Anterior cingulate cortex (tissue), 58 donors: ENCODE measurements at places on chromosomes 4 and X.

GRCh38 chr4:11312389-11312788 lies 116.3 kb downstream of the HS3ST1 start:
- no peak for DNase-seq

DNA sequence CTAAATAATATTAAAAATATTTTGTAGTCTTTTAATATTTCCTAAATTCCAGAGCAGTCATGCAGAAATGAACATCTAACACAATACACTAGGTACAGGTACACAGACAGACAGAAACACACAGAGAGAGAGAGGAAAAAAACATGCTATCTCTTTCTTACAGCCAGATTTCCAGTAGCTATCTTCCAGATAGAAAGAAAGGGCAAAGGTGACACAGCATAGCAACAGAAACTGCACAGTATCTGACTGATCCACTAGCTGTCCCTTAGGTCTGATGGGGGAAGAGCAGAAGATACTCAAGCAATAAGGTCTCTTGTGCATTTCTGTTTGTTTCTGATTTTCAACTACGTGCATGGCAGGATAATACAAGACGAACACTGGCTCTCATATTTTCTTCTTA lies 7.8 kb downstream of the FBXW7 start:
- DNase-seq, result no peak

- DNase-seq, result no peak
These were observed 75.4 kb downstream of the FBXW7 start for GRCh38 chr4:152460488-152460887.

DNA sequence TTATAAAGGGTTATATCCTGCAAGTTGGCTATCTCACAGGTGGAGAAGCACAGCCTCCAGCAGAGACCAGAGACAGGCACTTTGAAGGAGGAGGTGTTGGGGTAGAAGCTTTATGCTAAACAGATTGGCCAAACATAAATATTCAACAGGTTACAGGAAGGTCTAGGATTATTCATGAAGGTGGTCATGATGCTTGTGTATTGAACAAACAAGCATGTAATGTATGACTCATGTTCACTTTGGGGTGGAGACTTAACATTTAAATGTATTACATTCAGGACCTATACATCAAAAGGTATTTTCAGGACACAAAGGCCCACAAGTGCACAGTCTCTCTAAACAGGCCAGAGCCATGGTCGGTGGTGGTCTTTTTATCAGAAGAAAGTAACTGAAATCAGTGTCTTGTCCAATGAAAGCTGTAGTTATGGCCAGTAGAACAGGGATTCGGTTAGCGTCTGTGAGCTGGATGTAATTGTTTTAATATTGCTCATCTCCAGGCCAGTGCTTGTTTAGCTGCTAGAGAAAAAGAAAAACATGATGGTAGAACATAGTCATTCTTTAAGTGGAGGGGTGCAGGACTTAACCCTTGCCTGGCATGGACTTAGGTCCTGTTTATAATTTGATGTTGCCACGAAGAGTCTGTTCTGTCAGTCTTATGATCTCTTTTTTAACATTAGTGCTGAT lies 555.2 kb upstream of the PCDH10 start:
- no peak for DNase-seq

GRCh38 chr4:118120120-118120760 lies 86.0 kb downstream of the NDST3 start:
- DNase-seq, result no peak

GRCh38 chr4:8221476-8221875 lies 22.4 kb downstream of the SH3TC1 start:
- DNase-seq, result no peak

DNA sequence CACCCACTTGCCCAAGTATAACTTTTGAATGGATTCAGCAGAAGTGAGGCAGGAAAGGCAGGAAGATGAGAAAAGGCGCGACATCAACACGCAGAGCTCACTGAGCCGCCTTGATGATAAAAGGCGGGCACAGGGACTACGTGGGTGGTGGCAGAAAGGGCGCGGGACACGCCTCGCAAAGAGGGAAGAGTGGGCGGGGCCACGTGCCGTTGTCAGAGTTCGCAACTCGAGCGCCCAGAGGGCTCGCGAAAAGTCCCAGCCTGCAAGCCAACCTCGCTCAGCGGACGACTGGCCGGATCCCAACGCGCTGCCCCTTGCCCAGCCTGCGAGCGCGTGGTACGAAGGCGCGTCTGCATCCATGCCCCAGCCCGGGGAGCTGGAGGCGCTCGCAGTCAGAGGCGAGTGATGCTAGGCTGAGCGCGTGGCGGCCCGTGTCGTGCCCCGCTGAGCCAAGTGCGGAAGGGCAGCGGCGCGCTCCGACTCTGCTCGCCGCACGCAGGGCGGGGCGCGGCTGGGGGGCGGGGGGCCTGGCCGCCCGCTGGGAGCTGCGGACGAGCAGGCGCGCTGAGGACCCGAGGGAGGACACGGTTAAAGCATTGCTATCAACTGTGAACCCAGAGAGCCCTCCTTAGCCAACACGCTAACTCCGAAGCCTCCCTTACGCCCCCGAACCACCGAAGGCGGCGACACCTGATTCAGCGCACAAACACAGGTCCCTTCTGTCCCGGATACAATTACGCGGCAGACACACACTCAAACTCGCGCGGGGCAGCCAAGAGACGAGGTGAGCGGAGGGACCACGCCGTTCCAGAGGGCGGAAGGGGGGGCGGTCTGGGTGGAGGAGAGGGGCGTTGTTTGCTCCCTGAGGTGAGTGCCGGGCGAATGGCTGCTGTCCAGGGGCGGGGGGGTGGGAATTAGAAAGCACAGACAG lies at the start of gene UGT8:
Gene UGT8 (plus strand): TSS at position 617 of the 931 bp plus-strand sequence. CDS start 24,074 bp downstream, outside the sequence.
- peak; percentile 76 for DNase-seq

GRCh38 chr4:136001791-136002190 lies 1530.5 kb downstream of the PCDH18 start:
- DNase-seq, result no peak

GRCh38 chr4:6042293-6043063 lies 24.2 kb upstream of the C4orf50 start:
- no peak for DNase-seq

DNA sequence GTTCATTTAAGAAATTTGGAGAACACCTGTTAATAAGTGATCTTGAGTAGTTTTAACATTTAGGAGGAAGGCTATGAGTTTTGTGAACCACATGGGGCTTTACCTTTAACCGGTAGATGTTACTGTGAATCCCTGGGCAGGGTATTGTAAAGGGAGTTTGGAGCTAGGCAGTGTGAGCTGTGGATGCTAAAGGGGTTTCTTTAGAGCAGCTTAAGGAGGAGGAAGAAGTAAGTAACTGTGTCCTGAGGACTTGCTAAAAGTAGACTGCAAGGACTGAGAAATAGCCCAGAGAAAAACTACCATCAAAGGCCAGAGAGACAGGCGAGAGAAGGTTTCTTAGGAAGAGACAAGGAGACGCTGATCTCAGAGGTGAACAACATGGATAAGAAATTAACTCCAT lies 5.6 kb downstream of the RHOH start:
- no peak for DNase-seq

DNA sequence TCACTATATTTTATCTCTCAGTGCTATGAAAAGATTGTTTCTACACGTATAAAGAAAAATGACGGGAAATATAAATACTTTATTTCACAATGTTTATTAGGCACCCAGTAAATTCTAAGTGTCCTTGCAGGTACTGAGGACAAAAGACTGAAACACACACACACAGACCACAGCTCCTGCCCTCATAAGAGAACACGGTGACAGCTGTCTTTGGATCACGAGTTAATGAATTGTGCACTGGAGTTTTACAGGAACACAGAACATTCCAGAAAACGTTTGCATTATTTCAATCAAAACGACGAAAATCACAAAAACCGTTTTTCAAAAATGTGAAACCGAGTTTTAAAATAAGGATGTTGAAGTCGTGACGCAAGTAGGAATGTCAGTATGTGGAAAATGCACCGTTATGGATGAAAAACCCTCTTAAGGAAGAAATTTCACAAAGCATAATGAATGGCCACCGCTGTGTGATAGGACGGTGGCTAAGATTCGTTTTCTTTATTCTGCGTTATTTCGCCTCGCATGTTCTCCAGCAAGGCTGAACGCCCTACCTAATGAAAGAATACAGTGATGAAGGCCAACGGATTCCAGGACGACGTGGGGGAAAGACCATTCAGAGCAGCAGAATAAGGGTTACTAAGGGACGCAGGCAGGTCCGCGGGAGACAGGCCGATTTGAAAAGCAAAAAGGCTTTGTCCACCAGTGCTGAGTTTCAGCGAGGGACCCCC lies 24.2 kb downstream of the FAM156A start:
- DNase-seq, result no peak

DNA sequence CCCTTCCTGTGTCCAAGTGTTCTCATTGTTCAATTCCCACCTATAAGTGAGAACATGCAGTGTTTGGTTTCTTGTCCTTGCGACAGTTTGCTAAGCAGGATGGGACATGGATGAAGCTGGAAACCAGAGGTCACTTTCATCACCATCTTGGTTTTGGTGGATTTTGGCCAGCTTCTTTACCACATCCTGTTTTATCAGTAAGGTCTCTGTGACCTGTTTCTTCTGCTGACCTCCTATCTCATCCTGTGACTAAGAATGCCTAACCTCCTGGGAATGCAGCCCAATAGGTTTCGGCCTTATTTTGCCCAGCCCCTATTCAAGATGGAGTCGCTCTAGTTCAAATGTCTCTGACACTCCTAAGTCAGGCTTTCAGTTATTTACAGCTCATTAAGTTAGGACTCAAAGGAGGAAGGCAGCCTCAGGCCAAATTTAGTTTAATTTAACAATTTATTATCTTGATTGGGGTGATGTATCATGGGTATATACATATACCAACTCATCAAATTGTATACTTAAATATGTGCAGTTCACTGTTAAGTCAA lies 169.9 kb upstream of the NDP start:
- DNase-seq, result no peak

DNA sequence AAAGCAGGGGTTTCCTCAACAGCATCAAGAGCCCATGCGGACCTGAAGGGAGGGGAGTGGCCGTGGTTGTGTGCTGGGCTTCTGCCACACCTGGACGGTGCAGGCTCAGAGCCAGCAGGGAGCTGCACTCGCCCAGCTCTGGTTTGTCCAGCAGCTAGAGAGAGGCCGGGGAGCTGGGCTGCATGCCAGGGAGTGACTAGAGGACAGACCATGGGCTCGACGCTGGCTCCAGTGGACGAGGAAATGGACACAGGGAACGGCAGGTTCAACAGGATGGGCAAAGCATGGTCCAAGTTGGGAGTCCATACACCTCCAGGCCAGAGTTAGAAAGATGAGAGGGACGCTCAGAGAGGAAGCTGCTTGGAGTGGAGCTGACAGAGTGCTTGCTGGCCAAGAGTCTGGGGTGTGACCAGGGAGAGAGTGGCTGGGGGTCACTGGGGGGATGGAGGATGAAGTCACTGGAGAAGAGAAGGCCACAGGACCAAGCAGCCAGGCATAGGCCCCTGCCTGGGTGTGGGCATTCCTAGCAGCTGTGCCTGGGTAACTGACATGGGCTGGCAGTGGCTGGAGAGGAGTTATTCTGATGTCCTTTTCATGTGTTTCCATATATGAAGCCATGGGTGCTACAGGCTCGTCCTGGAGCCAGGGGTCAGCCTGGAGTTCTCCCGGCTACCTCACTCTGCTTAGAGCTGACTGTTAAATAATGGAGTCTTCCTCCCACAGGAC lies 42.8 kb downstream of the HTT-AS start:
- no peak for DNase-seq

DNA sequence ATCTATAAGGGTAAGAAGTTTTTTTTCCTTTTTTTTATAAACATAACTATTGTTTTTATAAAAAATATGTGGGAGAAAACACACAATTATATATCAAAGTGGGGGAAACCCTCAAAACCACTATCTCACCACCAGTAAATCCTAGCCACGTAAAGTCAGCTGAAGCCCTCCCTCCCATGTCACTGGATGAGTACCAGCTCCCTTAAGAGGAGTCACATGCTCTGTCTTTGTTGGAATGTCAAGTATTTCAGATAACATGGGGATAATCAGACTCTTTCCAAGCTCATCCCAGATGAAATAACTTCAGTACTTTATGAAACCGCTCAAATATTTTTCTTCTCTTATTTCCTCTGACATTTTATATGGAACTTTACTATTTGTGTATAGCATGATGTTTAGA lies 2.4 kb downstream of the MYOZ2 start:
- DNase-seq, result no peak

DNA sequence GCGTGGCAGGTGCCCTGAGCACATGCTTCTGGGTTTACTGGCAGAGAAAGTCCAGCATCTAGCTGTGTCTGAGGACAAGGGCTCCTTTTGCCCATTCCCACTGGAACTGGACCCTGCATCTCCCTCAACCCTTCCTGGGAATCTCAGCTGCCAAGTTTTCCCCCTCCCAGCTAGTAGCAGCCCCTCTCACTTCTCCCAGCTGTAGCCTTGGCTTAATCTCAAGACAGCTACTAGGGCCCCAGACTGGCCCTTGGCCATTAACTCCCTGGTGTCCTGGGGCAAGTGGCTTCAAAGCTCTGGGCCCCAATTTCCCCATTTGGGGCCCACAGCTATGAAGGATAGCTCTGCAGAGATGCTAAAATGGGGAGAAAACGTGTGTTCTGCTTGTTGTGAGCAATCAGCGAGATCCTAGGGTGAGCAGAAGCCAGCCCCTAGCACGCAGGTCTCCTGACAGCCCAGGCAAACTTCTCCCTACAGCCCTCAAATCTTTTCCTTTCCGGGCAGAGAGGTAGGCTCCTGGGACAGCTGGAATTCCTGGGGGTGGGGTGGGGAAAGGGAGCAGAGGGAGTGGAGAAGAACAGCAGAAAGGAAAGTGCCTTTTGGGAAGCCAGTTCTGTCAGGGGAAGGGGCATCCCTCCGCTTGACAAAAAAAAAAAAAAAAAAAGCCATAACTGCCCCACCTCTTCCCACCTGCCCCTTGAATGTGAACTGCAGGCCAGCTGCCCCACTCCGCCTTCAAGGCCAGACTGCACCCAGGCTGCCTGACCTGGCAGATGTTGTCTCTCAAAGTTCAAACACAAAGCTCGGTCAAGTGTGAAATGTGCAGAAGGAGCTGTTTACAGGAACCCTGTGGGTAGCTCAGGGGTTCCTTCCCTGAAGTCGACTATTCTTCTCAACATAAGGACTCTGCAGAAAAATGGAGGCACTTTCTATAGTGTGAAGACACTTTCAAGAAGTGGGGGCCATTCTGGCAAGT lies 16.6 kb downstream of the FGD1 start:
- no peak for DNase-seq

- DNase-seq, result no peak
These were observed 99.0 kb downstream of the HMX1 start for GRCh38 chr4:8772499-8773123.

DNA sequence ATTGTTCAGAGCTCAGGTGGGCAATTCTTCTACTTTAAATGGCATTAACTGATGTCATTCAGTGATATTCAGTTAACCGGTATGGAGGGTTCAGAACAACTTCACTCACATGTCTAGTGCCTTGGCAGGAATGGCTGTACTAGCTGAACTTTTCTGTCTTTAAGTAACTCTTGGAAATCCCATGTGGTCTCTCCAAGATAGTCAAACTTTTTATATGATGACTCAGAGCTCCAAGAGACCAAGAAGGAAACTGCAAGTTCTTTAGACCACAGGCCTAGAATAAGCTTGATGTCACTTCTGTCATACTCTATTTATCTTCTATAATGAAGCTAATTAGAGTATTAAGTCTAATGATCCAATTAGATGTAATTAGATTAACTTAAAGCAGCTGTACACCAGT lies 24.9 kb downstream of the LHFPL1 start:
- no peak for DNase-seq
